Left lobe of liver (tissue), 2 donors: ENCODE measurements at places on chromosomes 13 and 19. TPM values are rescaled to one million over a fixed set of nuclear protein-coding genes. Genes with fewer than 3 reads are reported as not detected.

The LGI4 gene
- 1.9 TPM for total RNA-seq

GRCh38 chr13:98214008-98214643, 37.1 kb upstream of the RNF113B start:
- no peak for DNase-seq

DNA sequence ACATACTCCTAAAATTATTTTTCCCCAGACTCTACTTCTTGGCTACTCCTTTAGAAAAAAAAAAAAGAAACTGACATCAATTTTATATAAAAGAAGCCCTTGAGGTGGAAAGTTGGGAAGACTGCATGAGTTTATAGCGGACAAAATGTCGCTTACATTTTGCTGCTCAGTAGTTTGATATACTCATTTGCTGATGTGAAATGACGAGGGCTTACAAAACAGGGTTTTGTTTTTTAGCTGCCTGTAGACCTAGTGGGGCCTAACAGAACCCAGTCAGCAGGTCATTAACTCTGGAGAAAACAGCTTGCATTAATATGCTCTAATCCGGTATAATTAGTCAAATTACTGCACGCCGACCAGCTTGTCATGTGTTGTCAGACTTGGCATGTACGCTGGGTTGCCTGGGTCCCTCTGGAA, 37.6 kb upstream of the MAB21L1 start:
- DNase-seq: no peak

GRCh38 chr19:51091895-51092873, 9.5 kb upstream of the KLK14 start:
- no peak for DNase-seq

The RNF113B gene
- total RNA-seq: not detected

GRCh38 chr13:73910733-73911132, 223.5 kb downstream of the KLF12 start:
- DNase-seq: no peak

The ZNF20 gene
- 0.65 TPM for total RNA-seq

The CEACAM1 gene
- 27.0 TPM for total RNA-seq

- no peak for DNase-seq
These were observed 470.7 kb downstream of the ZNF536 start for GRCh38 chr19:30842926-30843325.

DNA sequence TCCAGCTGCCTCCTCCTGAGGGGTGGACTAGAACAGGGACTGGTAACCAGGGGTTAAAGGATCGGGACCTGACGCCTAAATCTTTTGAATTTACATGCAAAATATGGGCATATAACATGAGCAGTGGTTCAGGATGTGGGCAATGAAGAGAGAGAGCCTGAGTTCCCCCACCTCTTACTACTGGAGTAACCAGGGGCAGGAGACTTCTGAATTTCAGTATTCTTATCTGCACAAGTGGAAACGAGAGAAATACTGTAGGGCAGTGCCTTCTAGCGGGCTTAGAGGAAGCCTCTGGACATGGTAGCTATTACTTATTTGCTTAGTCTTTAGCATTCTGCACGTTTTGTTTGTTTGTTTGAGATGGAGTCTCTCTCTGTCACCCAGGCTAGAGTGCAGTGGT, 26.3 kb downstream of the BCAT2 start:
- DNase-seq: no peak

DNA sequence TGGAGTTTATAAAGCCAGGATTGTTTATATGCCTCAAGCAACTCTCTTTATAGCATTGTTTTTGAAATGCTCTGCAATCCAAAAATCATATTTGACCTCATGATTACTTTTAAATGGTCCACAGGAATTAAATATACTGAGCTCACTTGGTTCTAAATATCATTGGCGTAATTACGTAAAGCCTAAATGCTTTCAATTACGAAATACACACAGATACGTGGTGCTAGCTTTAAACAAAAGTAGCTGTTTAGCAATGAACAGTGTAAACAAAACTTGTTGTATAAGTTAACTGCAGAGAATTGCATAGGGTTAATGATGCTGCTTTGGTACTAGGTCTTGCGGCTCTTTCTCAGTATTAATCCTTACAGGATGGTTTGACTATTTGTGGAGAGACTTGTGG, 346.6 kb downstream of the COG6 start:
- DNase-seq: no peak

The ZNF208 gene
- total RNA-seq: 0.70 TPM

The KLK2 gene
- not detected for total RNA-seq

The KIR3DL1 gene
- total RNA-seq: not detected

GRCh38 chr19:55068950-55069864, 6.3 kb upstream of the RDH13 start:
- no peak for DNase-seq

GRCh38 chr13:39134574-39134973, 96.3 kb downstream of the NHLRC3 start:
- DNase-seq: no peak

GRCh38 chr13:50226515-50227155, 211.4 kb downstream of the KCNRG start:
- DNase-seq: no peak

GRCh38 chr13:46728777-46729176, 68.2 kb downstream of the ESD start:
- no peak for DNase-seq

The ZNF433 gene
- 2.7 TPM for total RNA-seq

The ZNF583 gene
- 1.1 TPM for total RNA-seq

DNA sequence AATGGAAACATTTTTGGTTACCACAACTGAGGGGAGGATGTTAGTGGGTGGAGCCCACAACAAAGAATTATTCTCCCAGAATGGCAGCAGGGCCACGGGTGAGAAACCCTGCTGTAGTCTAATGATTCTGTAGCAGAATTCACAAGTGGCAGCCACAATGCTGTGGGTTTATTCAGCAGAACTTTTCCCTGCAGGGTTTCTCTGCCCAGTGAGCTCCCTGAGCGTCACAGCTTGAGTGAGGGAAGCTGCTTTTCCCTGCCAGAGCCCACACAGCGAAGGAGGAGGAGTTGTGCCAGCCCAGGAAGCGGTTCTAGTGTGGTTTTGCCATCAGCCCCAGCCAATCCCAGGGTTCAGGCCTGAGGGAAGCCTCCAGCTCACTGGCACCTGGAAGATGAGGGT, 4.4 kb downstream of the ATP12A start:
- DNase-seq: no peak

- peak; percentile 65 for DNase-seq
These were observed 1.7 kb downstream of the CD320 start for GRCh38 chr19:8306235-8307054.

The FOXA3 gene
- total RNA-seq: 31.6 TPM

The ZNF548 gene
- total RNA-seq: 6.4 TPM

DNA sequence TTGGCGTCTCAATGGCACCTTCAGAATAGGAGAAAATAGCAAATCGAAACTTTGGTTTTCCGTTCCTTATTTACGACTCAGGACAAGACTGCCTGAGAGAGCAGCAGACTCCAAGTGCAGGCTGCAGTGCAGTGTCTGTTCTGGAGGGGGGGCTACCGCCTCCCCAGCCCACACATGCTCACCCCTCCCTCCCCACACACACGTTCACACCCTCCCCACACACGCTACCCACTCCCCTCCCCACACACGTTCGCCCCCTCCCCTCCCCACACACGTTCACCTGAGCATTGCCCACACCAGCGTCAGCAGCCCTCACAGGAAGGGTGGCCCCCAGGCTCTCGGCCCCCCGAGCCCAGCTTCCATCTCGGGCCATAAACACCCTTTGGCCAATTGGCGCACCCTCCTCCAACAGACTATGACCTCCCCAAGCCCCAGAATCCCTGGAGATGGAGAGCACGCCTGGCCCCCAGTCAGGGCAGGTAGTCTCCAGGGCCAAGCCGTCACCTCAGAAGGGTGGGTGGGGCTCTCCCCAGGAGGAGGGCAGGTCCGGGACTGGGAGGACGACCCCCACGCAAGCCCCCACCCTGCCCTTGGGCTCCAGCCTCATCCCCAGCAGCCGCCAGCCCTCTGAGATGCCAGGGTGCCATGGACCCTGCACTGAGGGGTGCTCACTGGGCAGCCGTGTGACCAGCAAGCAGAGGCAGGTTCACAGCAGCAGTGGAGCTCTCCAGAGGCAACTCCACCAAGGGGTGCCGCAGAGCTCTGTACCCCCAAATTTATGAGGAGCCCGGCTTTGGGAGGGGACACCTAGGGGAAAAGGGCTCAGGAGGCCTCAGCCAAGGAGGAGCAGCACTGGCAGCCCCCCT, 27.5 kb downstream of the RASA3 start:
- no peak for DNase-seq

The ZFR2 gene
- not detected for total RNA-seq

The ADGRE3 gene
- 0.10 TPM for total RNA-seq

GRCh38 chr13:97600458-97601075, 166.6 kb downstream of the RAP2A start:
- DNase-seq: no peak

DNA sequence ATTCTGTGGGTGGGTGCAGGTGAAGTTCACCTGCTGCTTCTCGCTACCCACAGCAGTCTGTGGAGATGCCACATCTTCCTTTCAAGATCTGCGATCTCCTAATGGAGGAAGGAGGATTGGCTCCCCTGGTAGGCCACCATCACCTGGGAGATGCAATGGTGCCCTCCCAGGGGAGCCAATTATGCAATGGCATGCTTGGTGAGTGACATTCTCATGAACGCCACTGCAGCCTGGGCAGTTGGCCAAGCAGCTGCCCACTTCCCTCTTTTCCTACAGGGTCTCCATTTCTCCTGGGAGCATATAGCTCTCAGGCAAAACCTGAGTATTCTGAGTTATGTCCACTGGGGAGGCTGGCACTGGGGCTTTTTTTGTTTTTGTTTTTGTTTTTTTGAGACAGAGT, 83.5 kb upstream of the KCTD15 start:
- no peak for DNase-seq

GRCh38 chr13:105202354-105202753, 1333.1 kb downstream of the EFNB2 start:
- DNase-seq: no peak

DNA sequence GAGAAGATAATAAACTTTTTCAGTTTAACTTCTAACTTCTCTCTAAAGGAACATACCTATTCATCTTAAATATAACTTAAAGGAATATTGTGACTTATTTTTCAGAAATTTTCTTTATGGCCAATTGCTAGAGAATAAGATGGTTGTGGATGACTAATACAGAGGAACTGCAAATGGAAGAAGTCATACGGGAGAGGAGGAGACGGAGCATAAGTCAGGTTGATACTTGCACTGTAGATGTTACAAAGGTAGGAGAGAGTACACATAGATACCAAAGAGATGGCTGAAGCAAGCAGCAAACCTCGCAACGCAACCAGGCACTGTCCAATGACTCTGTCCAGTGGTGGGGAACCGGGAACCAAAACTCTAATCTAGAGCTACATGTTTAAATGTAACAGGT, 963.4 kb downstream of the PCDH9 start:
- no peak for DNase-seq

DNA sequence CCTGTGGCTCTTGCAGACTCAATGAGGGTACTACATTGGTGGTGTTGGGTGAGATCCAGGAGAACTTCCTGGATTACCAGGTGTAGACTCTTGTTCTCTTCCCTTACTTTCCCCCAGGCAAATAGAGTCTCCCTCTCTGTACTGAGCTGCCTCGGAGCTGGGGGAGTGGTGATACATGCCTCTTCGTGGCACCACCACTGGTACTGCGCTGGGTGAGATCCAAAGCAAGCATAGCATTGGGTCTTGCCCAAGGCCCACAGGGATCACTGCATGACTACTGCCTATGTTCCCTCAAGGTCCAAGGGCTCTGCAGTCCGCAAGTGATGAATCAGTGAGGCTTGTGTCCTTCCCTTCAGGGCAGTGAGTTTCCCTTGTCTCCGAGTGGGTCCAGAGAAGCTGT, 81.6 kb downstream of the COG6 start:
- DNase-seq: no peak

DNA sequence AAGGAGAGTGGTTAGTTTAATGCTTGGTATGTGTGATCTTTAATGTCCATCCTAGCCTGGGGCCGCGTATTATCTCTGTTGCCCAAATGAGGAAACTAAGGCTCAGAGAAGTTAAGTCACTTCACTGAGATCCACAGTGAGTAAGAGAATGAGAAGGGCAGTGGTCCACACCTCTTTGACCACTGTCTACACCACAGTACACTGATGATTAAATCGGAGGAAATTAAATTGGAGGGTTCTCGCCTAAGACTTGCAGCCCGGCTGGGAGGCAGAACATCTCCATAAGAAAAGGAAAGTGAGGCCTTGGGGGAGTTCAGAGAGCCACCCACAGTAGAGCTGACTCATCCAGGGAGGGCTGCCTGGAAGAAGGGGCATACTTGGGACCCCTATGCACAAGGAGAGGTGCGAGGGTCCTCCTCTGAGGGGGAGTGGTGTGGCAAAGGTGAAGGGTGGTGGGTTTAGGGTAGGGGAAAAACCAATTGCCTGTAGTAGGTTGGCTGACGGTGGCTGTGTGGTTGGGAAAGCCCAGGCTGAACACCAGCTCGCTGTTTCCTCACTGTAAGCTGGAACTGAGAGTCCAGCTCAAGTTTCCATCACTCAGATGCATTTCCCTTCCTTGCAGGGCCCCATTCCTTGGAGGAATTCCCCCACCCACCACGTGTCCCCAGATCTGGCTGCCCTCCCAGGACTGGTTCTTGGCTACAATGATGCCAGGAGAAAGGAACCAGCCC, 15.0 kb upstream of the DHRS12 start:
- no peak for DNase-seq

The CLEC11A gene
- total RNA-seq: 2.8 TPM

DNA sequence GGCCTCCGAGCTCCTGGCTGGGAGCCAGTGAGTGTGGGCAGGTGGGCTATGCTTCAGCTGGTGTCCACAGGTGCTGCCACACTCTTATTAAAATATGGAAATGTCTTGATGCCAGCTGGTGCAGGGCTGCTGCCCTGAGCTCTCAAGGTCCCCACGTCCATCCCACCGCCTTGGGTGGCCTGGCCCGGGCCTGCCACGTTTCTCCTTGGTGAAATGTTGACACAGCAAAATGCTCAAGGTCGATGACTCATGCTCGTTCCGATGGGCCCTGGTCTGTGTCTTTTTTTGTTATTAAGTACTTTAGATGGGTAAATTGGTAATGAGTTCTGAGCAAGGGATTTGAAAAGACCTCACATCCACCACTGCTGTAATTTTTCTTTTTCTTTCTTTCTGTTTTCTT, 524.7 kb downstream of the MYO16 start:
- no peak for DNase-seq

GRCh38 chr19:51571599-51571998, 516 bp downstream of the ZNF175 start:
- DNase-seq: no peak

The ZNF442 gene
- 2.6 TPM for total RNA-seq

The RFXAP gene
- 0.75 TPM for total RNA-seq

DNA sequence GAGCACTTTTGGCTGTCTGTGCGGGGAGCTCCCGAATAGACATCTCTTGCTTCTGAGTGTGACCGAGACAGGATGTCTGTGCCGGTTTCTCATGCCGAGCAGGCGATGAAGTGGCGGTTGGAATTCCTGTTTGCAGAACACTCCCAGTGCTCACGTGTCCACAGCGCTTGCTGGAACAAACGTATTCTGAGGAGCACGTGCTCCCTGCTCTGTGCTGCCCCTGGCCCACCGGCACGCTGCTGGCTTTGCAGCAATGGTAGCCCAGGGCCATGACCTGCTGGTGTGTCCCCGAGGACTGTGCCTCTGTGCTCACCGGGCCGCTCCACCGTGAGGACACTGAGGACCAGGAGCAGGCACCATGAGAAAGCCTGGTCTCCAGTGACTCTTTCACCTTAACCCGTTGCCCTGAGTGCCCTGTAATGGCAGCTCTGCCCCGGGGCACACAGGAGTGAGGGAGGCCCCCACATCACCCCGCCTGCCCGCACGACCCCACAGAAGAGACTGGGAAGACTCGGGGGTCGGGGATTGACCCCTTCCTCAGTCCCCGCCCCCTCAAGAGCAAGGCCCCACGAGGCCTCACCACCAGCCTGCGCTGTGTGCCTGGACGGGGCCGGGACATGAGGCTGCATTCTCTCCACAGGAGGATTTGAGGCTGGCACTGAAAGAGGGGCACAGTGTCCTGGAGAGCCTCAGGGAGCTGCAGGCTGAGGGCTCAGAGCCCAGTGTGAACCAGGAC, 40.0 kb upstream of the F7 start:
- DNase-seq: no peak
